GM12892 (cell line): ENCODE measurements at places on chromosomes 3 and 15.

DNA sequence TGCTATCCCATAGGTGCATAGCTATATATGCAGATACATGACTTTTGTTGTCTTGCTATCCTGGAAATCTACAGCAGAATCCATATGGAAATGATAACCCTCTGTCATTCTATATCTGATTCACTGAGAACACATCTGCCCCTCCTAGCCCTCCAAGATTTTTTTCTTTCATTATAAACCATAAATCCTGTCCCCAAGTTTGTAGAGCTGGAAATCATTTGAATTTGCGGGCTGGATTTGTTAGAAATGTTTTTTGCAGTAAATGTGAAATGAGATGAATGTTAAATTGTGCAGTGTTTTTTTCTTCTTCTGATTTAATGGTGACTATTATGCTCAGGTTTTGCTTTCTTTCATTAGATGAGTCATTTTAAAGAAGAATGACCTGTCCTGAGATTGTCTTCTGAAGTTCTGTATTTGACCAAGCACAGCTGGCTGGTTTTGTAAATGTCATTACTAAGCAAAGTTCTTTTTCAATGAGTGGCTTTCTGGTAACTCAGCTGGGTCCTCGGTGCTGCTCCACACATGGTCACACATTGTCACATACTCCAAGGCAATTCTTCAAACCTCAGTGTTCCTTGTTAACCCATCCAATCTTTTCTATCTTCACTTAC lies 25.3 kb upstream of the ABHD17C start:
- DNase-seq: no peak

DNA sequence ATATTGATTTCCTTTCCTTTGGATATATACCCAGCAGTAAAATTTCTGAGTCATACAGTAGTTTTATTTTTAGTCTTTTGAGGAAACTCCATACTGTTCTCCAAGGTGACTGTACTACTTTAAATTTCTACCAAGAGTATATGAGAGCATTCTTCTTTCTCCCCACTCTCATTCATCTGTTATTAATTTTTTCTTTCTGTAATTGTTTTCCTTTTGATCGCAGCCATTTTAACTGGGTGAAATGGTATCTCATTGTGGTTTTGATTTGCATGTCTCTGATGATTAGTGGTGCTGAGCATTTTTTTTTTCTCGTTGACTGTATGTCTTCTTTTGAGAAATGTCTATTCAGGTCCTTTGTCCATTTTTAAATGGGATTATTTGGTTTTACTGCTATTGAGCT lies 18.3 kb upstream of the VGLL3 start:
- DNase-seq: no peak

GRCh38 chr3:83729576-83729975 lies 1229.2 kb upstream of the CADM2 start:
- no peak for DNase-seq

- peak; percentile 73 for DNase-seq
These were observed 14.2 kb downstream of the CIB1 start for GRCh38 chr15:90219421-90220141.

- no peak for DNase-seq
These were observed 20.5 kb downstream of the SRPRB start for GRCh38 chr3:133825969-133826727.
